ENCODE measurements at places on chromosomes 16 and 17.
A peak's percentile ranks its signal among the peaks of the same experiment; 100 is the strongest.

DNA sequence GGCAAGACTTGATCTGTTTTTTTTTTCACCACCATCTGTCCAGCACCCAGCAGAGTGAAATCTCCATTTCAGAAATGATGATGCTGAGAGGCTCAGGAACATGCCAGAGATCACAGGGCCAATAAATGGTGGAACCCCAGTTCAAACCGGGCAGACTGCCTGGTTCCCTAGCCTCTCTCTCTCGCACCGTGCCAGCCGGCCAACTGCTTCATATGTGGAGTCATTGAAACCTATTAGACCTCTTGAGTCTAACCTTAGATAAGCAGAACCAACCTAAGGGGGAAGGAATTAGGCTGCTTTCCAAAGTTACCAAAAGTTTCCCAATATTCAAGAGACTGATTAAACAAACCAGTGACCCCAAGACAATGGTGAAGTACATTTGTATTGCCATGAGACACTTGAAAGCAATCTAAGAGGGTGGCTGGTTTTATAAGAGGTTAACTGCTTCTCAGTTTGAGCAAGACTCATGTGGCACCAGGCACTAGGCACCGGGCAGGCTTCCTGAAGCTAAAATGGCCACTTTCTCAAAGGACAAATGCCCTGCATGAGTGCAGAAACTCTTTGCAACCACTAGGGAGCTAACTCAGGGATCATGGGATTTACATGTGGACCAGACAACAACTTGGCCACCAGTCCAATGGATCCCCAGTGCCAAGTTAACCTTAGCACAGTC is 18.4 kb downstream of the TOX3 start:
- no peak for DNase-seq

DNA sequence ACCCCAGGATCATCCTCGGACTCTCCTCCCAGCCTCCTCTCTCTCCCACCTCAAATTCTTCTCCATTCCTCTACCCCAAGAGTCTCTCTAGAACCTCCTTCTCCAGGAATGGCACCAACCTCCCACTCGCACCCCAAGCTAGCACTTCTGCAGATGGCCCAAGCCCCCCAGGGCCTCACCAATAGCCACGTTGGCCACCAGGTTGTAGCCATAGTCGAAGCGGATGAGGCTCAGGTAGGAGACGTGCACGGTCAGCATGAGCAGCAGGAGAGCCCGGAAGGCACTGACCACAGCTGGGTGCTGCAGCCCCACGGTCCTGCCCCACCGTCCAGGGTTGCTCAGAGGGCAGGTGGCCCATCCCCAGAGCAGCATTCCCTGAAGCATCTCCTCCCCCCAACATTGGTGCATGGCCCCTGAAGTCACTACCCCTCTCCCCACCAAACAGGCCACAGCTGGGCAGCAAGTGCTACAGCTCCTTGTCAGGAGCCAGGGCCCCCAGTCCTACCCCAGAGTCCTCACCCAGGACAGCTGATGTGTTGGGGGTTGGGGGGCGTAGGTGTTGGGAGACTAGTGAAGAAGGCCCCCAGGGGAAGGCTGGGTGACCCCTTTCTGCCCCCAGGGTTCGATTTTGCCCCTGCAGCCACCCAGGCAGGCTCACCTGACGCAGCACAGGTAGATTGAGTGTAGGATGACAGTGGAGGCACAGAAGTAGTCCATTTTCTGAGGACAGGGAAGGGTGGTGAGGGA is 5.3 kb downstream of the PNMT start:
- no peak for DNase-seq

DNA sequence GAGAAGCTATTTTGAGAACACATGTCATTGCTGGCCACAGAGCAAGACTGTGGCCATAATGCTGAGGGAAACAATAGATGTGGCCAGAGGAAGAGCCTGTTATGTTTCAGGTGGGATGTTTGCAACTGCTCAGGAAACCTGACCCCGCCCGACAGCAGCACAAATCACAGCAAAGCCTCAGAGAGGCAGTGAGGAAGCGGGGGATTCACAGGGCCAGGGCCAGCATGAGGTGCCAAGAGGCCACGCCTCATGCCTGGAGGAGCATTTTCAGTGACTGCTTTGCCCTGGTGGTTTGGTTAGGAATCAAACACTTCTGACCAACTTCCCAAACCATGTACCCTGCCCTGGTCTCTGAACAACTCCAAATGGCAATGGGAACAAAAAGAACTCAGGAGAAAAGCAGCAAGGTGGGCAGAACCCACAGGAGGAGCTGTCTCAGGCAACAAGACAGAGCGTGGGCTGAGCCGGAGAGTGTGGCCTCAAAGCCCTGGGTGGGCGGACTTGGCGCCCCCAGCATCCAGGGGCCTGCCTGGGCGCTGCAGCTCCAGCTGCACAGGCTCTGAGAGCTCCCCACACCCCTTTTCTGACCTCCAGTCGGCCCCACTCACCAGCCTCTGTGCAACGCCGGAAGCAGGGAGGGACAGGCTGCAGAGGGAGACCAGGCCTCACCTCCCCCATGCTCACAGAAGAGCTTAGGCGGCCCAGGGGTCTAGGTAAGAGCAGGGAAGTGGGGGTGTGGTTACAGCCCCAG is 20.6 kb downstream of the HIC1 start:
- DNase-seq = no peak

GRCh38 chr16:728890-729744 is 2.2 kb downstream of the HAGHL start:
- DNase-seq = no peak

GRCh38 chr17:12040478-12040877 is 19.8 kb downstream of the MAP2K4 start:
- no peak for DNase-seq

GRCh38 chr16:35391328-35391727 is 1931.9 kb downstream of the TP53TG3F start:
- no peak for DNase-seq

GRCh38 chr16:24273508-24274182 is 17.5 kb downstream of the CACNG3 start:
- DNase-seq = no peak

DNA sequence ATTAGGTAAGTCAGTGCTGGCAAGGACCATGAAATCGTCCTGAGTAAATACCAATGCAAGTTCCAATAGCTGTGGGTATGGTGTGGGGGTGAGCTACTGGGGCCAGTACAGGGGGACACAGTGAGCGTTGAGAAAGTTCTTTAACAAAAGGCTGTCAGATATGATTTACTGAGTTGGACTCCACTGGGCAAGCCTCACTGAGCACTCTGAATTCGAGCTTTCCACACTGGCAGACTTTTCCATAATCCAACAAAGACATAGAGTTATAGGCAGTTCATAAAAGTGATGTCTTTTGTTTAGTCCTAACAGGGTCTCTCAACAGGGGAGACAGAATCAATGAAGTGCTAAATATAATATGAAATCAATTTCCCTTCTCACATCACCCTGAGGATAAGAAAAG is 489.0 kb downstream of the KCNJ2 start:
- DNase-seq = no peak

- DNase-seq = no peak
Observed at GRCh38 chr16:54077050-54077821, 209.4 kb downstream of the IRX3 start.

- DNase-seq = no peak
Observed at GRCh38 chr16:10300905-10301304, 85.0 kb upstream of the ATF7IP2 start.

DNA sequence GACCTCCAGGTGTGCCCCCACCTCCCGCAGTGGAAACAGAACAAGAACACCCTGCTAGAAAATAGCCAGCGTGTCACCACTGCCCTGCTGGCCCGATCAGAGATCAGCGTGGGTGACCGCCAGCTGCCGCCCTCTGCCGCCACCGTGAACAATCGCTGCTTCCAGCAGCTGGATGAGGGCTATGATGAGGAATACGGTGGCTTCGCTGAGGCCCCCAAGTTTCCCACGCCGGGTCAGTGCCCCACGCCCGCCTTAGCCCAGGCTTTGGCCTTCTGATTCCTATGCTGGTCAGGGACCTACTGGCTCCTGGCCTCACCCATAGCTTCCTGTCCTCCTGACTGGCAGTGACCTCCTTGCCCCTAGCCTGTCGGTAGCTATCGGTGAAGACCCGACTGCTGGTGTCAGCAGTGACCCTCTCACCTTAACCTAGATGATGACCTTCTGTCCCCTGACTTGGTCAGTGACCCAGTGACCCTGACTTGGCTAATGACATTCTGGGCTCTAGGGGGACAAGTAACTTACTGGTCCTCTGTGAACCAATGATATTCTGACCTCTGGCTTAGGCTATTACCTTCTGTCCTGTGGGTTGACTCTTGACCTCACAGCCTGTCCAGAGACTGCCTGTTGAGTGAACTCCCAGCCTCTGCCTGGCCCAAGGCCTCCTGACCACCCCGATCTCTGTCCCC is 2.4 kb downstream of the SPATA20 start:
- no peak for DNase-seq

DNA sequence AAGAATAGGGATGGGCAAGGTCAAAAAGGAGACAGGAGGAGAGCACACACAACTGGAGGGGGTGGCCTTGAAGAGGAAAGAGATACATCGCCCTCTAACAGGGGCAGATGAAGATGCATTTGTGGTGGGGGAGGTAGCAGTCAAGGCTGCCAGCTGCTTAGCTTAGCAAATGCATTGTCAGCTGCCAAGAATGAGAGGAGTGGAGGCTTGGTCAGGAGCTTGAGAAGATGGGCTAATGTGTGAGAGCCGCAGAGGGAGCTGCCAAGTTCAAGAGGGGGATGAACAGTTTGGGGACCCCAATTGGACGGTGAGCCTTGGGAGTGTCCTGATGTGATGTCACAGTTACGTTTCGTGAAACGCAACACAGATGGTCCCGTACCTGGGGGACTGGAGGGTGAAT is 28.9 kb upstream of the GNA13 start:
- DNase-seq = peak; percentile 26

DNA sequence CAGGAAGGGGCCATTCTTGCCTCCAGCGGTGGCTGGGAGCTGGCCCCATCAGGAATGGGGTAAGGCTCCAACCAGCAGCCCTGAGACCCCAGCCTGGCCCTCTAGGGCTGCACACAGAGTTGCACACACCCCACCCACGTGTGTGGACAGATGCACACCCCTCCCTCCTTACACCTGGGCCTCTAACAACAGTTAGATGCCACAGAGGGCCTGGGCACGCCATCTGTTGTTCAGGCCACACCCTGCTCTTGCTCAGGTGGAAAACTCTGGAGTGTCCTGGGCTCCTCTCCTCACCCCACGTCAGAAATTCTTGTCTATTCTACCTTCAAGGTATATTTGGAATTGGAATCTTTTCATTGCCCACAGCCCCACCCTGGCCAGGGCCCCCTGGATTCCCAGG is 13.3 kb upstream of the RAI1 start:
- no peak for DNase-seq

- DNase-seq = no peak
Observed at GRCh38 chr16:86761111-86762031, 183.0 kb downstream of the FOXL1 start.

DNA sequence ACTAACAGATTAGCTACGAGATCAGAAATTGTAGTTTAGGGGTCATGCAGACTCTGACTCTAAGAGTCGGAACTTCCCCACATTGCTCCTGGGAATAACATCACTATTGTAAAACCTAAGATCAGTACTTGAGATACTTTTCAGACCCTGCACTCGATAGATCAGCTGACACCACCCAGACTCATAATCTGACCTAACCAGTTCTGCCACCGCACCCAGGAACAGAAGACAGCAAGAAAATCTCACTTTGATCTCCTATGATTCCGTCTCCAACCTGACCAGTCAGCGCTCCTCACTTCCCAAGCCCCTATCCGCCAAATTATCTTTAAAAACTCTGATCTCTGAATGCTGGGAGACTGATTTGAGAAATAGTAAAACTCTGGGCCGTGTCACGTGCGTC is 27.2 kb upstream of the ASGR2 start:
- DNase-seq = peak; percentile 18

DNA sequence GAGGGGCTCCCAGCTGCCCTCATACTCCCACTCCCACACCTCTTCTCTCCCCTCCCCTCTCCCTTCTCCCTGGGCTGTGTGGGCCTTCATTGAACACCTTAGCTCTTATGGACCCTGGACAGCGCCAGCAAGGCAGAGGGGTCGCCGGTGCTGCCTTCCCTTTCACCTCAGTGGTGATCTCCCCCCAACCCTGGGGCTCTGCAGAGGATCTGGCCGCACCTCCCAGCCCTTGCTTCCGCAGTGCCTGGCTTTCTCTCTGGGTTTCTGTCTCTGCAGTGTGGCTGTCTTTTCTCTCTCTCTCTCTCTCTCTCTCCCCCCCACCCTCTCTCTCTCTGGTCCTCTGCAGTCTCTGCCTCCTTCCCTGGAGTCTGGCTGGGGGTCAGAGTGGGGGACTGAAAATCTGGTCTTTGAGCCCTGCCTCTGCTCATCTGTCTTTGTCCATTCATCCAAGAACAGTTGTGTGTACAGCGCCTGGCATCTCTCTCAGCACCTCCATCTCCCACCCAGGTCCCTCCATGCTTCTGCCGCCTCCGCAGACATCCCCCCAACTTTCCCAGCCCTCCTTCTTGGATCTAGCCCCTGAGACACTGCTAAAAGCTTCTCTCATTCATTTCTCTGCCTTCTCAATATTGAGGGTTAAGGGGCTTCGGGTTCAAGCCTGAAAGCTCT is 1.1 kb downstream of the SEZ6L2 start:
- DNase-seq = no peak

- DNase-seq = no peak
Observed at GRCh38 chr17:45432405-45433158, at the start of gene ARHGAP27. Gene ARHGAP27, minus strand, starts transcription at chr17:45432870. Its CDS starts 2,591 bp downstream, at chr17:45430279.

- peak; percentile 73 for DNase-seq
Observed at GRCh38 chr17:73211745-73212144, 18.9 kb downstream of the COG1 start.

DNA sequence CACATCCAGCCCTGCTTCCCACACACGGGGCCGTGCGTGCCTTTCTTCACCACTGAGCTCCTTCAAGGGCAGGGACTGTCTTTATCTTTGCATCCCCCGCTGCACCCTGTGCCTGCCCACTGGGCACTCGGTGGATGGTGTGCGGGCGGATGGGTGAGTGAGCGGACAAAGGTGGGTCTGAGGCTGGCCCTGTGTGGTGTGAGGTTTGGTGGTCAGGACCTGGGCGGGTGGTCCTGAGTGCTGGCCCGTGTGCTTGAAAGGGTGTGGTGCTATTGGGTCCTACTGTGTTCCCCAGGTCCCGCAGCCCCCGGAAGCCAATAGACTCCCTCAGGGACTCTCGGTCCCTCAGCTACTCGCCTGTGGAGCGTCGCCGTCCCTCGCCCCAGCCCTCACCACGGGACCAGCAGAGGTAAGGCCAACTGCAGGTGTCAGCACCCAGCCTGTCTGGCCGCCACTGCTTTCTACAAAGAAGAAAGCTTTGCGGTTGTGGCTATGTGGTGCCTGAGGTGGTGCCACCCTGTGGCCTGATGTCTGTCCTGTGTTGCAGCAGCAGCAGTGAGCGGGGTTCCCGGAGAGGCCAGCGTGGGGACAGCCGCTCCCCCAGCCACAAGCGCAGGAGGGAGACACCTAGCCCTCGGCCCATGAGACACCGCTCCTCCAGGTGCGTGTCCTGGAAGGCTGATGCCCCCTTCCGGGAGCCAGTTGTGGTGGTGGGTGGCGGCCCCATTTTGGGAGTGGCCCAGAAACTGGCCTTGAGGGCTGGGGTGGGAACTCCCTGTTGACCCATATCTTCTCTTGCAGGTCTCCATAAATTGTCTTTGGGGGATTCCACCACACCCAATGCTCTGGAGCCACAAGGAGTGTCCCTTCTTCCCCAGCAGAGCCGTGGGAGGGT is 6.8 kb downstream of the ELOB start:
- DNase-seq = no peak

GRCh38 chr16:57044931-57045693 is 47.3 kb upstream of the CPNE2 start:
- DNase-seq = no peak
